ENCODE measurements at places on chromosomes 2 and 18.
A peak's percentile ranks its signal among the peaks of the same experiment; 100 is the strongest.

GRCh38 chr2:7111626-7112025 is 194.4 kb downstream of the RNF144A start:
- DNase-seq, result peak; percentile 11

DNA sequence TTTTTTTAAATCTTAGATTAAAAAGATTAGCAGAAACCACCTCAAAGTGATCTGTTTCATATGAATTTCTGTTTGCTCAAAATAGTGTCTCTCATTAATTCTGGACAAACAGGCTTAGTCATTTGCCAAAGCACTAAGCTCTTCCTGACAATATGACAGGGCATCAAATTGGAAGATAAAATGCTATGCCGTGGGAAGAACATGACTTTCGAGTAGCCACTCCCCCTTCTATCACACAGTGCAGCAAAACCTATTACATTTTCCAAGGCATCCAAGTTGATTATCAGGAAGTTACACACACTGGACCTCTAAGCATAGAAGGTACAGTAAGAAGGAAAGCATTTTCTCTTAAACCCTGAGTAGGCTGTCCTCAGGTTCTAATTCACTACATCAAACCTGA is 89.5 kb downstream of the STK39 start:
- no peak for DNase-seq

DNA sequence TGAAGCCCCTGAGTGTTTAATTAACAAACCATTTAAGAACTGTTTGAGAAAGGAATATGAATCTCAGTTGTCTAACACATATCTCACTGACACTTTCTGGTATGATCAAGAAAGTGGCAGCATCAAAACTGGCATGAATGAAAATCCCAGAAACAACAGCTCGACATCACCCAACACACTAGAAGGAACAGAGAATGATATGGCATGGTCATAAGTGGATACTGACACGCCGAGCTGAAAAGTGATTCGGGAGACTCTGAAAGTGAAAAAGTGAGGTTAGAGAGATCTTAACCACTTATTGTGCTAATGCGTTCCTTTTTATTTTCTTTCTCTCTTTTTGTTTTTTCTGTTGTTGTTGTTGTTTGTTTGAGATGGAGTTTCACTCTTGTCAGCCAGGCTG is 37.9 kb downstream of the MRPL35 start:
- no peak for DNase-seq

DNA sequence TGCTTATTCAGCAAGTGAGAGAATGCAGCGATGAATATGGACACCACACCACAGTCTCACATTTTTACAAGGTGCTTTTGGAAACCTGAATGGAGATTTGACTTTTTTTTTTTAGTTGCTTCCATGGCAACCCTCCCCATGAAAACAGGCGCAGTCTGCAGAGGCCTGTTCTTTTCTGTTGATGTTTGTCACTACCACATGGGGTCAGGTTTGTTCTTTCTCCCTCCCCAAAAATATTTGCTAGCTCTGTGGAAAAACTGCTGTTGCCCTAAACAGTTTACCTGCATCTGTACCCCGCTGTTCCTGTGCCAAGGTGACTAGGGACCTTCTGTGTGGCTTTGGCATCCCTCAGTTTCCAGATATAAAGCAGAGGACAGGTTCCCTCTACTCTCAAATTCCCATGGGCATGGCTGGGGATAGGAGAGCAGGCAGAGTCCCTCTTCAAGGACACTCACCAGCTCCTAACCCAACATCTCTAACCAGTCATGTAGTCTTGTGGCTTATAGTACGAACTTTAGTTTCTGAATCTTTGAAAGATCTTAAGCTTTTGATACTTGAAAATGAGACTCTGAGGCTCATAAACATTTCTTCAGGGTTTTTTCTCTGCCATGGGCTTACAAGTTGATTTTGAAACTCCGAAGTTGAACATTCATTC is 14.7 kb upstream of the MAPRE2 start:
- DNase-seq, result peak; percentile 39

DNA sequence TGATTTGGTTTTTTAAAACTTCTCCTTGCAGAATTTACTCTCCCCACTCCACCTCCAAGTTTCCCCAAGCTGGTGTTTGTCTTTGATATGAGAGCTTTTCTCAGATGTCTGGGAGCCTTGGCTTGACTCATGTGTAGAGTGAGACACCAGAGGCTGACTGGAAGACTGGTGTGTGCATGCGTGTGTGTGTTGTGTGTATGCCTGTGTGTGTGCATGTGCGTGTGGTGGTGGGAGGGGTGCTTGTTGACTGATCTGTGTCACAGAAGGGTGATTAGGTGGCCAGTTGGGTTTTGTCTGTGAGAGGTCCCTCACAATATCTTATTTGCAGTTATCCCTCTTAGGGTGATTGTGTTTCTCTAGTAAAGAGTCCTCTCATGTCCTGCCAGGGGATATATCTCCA is 50.5 kb upstream of the HPCAL1 start:
- no peak for DNase-seq

- DNase-seq, result no peak
Observed at GRCh38 chr2:6031200-6031867, 339.1 kb downstream of the SOX11 start.

- DNase-seq, result no peak
Observed at GRCh38 chr2:241556746-241557145, 1.8 kb upstream of the BOK start.

GRCh38 chr2:223523551-223524001 is 78.6 kb downstream of the SCG2 start:
- no peak for DNase-seq

- DNase-seq, result no peak
Observed at GRCh38 chr18:32911660-32912284, 138.9 kb upstream of the KLHL14 start.

DNA sequence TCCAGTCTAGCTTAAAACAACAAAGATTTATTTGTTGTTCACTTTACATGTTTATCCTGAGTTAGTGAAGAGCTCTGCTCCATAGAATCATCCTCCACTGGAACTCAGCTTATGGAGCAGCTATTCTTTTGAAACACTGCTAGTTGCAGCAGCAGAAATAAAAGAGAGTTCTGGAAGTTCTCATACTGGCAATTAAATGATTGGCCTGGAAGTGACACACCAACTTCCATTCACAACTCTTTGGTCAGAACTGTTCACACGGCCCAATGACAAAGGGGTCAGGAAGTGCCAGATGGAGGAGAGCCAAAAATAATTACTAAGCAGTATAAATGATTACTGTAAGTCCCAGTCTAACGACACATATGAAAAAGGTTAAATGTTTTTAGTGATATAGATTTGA is 39.1 kb downstream of the FBXO11 start:
- peak; percentile 1 for DNase-seq

GRCh38 chr2:215493376-215493775 is 57.5 kb upstream of the FN1 start:
- DNase-seq, result no peak

GRCh38 chr2:109638795-109639194 is 24.6 kb downstream of the SOWAHC start:
- no peak for DNase-seq

- DNase-seq, result no peak
Observed at GRCh38 chr18:62587689-62588088, 64.9 kb downstream of the ZCCHC2 start.

GRCh38 chr2:17470855-17471641 is 47.2 kb downstream of the RAD51AP2 start:
- peak; percentile 30 for DNase-seq
